ENCODE measurements at places on chromosomes 7 and 10.

DNA sequence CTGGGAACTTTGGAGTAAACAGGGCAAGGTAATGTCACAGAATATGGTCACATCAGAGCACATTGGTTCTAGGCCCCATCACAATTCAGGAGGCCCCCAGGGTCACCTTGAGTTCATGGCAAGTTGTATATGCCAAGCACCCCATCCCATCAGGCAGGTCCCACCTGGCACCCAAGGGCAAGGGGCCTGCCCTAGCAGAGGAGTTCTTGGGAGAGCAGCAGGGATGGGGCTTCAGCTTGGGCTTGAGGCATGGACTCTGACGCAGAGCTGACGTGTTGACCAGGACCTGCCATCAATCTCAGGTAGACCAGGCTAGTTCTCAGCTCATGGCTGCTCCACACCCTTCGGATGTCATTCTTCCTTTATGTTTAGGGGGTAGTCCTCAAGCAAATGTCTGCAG lies 20.9 kb downstream of the PLAC9 start:
- DNase-seq = no peak

- DNase-seq = no peak
Measured at GRCh38 chr7:4791101-4791737, 15.8 kb downstream of the AP5Z1 start.

DNA sequence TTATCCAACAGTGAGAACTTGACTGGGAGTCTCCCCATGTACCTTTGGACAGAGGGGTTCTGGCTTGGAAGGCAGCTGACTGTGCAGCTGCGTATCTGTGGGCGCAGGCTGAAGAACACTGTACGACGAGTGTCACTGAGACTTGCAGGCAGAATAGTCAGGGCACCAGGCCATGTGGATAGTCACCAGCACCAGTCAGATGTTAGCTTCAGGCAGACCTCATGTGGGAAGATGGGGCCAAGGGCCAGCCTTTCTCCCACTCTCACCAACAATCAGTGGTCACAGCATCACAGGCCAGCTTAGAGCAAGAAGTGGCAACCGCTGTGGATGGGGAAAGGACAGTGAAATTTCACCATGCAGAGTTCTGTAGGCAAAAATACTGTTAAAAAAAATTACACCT lies 43.4 kb upstream of the GJD4 start:
- no peak for DNase-seq

- no peak for DNase-seq
Measured at GRCh38 chr7:133682364-133683181, 429.7 kb downstream of the EXOC4 start.

- no peak for DNase-seq
Measured at GRCh38 chr7:155789001-155789725, 23.1 kb downstream of the SHH start.

- DNase-seq = no peak
Measured at GRCh38 chr7:36132012-36132411, 21.0 kb upstream of the EEPD1 start.

All from CD4-positive, alpha-beta T cell treated with Interleukin-12 subunit alpha and Interleukin-12 subunit beta, for 1 hour (primary cell).